ENCODE measurements at places on chromosomes 6 and 20.
A peak's percentile ranks its signal among the peaks of the same experiment; 100 is the strongest.

DNA sequence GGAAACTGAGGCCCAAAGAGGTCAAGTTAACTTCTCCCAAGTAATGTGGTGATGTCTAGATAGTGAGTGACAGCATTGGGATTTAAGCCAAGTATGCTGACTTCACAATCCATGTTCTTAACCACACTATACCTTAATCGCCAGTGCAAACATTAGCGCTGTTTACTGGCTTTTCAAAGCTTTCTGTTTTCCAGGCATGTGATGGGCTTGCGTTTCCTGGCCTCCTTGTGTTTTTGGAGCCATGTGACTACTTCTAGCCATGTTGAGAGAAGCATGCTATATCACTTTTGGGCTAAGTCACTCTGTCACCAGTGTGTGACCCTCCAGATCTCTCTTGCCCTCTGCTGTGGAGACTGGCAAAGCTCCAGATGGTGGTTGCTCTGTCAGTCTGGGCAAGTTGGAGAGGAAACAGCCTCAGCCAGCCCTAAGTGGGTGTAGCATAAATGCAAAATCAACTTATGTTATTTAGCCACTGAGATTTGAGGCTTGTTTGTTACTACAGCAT lies 76.9 kb downstream of the ANKRD6 start:
- peak; percentile 30 for DNase-seq

GRCh38 chr6:7249946-7250643 lies 62.9 kb downstream of the SSR1 start:
- no peak for DNase-seq

DNA sequence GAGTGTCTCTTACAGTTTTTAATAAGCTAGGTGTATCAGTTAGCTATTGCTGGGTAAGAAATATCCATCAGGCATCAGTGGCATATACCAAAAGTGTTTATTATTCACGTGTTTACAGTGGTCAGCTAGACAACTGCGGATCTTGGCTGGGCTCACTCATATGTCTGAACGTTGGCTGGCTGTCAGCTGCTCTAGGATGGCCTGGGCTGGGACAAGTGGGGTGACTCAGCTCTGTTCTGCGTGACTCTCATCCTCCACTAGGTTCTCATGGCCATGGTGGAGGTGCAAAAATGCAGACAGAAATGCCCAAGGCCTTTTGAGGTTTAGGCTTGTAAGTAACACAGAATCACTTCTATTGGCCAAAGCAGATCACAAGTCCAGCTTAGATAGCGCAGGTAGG lies 22.0 kb downstream of the ZNF341 start:
- no peak for DNase-seq

GRCh38 chr20:4887586-4887985 lies 113.7 kb downstream of the SLC23A2 start:
- no peak for DNase-seq

DNA sequence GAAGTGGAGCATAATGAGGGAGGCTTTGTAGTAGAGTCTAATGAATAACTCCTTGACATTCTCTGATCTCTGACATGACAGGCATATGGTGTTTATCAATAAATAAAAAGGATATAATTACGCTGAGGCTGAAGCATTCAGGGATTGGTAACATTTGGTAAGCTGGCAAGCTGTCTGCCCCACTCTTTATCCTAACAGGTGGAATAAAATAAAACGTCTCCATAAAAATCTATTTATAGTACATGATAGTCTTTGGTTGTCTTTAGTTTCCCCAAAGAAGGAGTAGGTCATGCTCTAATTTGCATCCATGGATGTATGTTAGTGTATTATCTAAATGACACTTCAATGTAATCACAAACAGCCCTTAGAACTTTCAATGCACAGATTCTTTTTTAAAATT lies 30.9 kb upstream of the RBM24 start:
- no peak for DNase-seq

- peak; percentile 78 for DNase-seq
Observed at GRCh38 chr20:1891263-1892118, 3.7 kb upstream of the SIRPA start.

- DNase-seq: no peak
Observed at GRCh38 chr20:50691573-50692551, 520 bp upstream of the RIPOR3 start.

DNA sequence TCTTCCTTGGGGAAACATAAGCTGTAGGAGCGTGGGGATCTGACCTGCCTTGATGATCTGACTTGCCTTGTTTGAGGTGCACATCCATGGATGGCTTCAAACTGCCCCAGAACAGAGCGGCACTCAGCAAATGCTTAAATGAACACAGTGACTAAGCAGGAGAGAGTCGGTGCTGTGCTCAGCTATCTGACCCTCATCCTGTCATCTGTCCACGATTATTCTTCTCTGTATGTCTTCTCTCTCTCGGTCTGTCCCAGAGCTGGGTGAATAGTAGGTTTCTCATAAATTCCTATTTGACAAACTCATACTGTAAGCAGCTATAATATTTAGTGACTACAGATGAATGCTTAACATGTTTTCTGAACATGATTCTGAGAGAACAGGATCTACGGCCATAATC lies 37.3 kb downstream of the TRAM2 start:
- DNase-seq: no peak

GRCh38 chr6:45386501-45386900 lies 8.8 kb upstream of the SUPT3H start:
- DNase-seq: no peak

GRCh38 chr20:44360221-44360620 lies 4.7 kb downstream of the HNF4A start:
- DNase-seq: no peak

DNA sequence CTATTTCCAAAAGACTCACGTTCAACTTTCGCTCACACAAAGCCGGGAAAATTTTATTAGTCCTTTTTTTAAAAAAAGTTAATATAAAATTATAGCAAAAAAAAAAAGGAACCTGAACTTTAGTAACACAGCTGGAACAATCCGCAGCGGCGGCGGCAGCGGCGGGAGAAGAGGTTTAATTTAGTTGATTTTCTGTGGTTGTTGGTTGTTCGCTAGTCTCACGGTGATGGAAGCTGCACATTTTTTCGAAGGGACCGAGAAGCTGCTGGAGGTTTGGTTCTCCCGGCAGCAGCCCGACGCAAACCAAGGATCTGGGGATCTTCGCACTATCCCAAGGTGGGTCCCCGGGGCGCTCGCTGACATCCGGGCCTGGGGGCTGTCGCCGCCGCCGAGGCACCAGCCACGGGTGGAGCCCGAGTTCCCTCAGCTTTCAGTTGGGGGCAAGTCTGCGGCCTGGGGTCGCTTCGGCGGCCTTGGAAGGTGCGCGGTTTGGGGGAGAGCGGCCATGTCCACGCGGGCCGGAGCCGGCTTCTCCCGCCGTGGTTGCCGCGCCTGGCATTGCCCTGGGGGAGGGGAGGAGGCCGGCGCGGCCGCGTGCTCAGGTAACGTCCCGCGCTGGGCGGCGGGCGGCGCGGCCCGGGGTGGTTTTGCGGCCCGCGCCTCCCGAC lies 429 bp downstream of the AMD1 start:
- DNase-seq: peak; percentile 49

DNA sequence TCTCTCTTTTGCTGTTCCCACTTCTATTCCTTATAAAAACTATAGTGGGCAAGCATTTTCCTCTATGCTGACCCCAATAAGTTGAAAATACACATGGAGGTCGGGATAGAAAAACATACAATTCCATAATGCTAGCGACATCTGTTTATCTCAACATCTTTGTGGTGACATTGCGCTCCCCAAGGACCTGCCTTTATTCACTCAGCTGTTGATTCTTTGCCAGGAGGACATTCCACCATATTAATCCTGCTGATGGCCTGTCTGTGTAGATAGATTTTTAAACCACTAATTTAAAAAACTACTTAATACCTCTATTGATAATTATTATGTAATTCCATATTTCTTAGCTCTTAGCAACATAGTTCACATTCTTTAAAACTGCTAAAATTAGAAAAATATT lies 555.3 kb upstream of the MAP3K7 start:
- no peak for DNase-seq

DNA sequence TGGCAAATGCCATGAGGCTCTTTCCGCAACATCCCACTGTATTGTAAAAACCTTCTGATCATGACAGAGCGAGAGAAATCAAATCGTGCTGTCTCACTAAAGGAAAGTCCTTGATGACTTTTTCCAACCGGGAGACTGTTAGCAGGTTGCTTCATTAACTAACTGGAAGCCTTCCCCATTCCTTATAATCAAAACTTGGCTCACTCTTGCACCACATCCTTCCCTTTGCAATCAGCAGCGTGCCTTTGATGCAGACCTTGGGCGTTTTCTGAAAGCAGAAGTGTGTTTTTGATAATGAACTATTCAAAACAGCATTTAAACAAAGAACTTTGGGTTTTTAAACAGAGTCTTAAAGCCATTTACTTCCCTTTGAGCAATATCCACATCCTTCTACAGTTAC lies 96.2 kb upstream of the CNR1 start:
- no peak for DNase-seq

- peak; percentile 53 for DNase-seq
Observed at GRCh38 chr20:63224412-63225081, 8.6 kb upstream of the YTHDF1 start.

DNA sequence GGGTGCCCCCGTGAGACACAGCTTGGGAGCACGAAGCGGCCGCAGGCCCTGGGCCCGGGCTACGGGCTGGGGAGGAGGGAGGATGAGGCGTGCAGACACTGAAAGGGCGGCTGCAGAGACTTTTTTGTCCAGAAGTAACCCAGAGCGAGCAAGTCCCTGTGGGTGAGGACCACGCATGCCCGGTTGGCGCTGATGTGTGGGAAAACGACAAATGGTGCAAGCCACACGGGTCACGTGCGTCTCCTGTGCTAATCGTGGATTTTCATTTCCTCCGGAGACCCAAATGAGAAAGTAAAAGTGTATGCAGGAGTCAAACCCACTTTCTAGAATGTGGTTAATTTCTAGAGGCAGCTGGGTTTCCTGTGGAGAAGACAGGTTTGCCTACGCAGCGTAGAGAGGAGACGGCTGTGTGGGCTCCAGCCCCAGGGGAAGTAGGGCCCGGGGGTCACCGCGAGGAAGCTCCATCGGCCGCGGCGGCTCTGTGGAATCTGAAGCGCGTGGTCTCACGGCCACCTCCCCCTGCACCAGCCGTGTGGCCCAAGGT lies 19.0 kb downstream of the DLL1 start:
- DNase-seq: no peak

DNA sequence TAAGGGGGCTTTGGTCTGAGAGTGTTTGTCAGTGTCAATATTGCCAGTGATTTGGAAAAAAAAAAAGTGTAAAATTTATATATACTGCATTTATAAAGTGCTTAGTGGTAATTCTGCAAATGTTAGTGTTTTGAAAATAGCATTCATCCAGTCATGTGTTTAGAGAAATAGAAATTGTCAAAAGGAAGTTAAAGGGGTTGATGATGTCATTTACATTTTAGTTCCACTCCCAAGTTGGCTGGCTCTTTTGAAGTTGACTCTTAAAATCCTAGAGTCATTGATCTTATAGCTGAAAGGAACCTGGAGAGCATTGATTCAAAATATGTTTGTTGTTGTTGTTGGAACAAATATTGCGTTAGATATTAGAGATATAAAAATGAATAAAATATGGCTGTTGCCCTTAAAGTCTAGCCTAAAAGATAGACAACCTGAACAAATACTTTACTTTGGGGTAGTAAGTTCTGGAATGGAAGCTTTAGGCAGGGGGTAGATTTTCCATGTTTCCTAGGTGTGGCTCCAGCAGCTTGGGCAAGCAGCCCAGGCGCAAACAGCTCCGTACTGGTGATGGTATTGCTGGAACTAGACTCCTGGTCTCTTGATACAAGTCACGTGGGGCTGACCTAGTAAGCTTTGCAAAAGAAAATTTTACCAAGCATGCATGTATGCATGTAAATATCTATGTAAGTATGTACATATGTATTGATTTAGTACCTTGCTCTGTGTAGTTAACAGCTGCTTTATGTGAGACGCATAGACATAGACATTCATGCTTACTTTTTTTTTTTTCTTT lies 46.3 kb downstream of the HIVEP1 start:
- no peak for DNase-seq

DNA sequence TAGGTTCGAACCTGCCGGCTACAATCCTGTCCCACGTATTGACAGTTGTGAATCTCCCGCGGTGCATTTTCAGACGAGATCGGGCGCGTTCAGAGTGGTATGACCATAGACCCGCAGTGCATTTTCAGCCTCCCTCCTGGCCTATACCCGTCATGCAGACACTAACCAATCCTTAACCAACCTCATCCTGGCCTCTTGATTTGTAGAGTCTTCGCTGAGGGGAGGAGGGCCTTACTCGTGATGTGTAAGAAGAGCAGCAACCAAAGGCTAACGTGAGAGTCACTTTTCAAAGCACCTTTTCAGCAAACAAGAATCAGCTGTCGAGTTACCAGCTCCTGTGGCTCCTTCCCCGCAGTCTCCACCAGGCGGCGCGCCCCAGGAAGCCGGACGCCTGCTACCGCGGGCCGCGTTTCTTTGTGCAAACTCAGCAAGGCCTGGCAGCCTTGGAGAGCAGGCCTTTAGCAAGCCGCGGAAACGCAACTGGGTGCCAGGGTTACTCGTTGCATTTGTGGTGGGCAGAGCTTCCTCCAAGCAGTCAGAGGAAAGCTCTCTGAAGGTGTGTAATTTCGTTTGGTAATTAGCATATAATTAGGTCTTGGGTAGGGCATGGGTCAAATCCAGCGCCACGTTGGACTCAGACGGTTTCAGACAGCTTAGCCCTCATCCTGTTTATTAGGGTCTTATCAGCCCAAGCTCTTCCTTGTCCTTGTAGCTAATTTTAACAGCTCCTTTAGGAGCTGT lies 139.8 kb downstream of the OR2B2 start:
- DNase-seq: peak; percentile 74
